ENCODE measurements at places on chromosomes 7 and 10. TPM values are rescaled to one million over a fixed set of nuclear protein-coding genes. Genes with fewer than 3 reads are reported as not detected.

GJD4 gene
- not detected for polyA plus RNA-seq

- DNase-seq = no peak
These were observed 153.2 kb downstream of the TCF7L2 start for GRCh38 chr10:113103131-113103840.

IGF2BP3 gene
- polyA plus RNA-seq = 34.3 TPM

DNA sequence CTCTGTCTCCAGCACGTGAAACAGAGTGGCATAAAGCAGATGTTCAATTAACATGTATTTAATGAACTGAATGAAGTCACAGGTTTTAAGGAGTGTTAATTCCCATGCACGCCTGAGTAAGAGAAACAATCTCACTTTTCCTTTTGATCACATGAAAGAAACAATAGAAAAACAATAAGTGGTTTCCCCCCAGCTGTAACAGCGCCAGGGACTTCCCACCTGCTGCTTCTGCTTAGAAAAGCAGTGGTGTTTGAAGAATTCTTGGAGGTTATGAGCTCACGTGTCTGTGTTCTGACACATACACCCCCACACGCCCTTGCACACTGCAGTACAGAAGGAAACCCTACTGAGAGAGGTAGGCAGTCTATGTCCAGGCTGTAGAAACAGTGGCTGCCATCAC is 51.3 kb upstream of the FRMD4A start:
- no peak for DNase-seq

- no peak for DNase-seq
These were observed 89.4 kb downstream of the TBXAS1 start for GRCh38 chr7:139918480-139918879.

GRCh38 chr10:29737074-29737593 is 102.4 kb upstream of the SVIL start:
- DNase-seq = no peak

TMEM229A gene
- polyA plus RNA-seq = not detected

- no peak for DNase-seq
These were observed 6.9 kb downstream of the TMEM140 start for GRCh38 chr7:135154734-135155133.

GRCh38 chr10:30348378-30348776 is 701 bp downstream of the MTPAP start:
- no peak for DNase-seq

GRCh38 chr10:120282846-120283492 is 174.1 kb upstream of the PLPP4 start:
- no peak for DNase-seq

CNPY1 gene
- polyA plus RNA-seq = not detected

Measured in muscle of arm (tissue), 14 donors.